ENCODE measurements at places on chromosomes 4 and X.

DNA sequence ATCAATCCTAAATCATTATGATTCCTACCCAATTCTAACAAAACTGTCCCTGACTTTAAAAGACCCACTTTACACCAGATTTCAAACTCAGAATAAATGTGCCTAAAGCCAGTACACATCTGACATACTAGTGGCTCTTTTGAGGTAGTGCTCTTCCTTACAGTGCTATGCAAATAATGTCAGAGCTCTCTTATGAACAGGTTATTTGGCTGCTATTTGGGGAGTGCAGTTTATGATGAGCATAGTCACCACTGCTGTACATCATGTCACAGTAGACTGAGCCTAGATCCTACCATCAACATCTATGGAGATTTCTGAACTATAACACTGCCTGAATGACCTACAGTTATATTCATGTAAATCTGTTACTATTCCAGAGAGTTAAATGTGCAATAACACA is 50.4 kb upstream of the PAGE5 start:
- no peak for DNase-seq

- DNase-seq, result no peak
Measured at GRCh38 chr4:72577211-72577610, 8.2 kb upstream of the ADAMTS3 start.

- no peak for DNase-seq
Measured at GRCh38 chrX:25925946-25926345, 212.2 kb upstream of the MAGEB18 start.

- DNase-seq, result peak; percentile 55
Measured at GRCh38 chrX:34578237-34578636, 78.8 kb downstream of the TMEM47 start.

GRCh38 chr4:105122350-105122749 is 24.3 kb upstream of the TET2 start:
- no peak for DNase-seq

- DNase-seq, result no peak
Measured at GRCh38 chr4:73589887-73590801, 30.1 kb downstream of the RASSF6 start.

DNA sequence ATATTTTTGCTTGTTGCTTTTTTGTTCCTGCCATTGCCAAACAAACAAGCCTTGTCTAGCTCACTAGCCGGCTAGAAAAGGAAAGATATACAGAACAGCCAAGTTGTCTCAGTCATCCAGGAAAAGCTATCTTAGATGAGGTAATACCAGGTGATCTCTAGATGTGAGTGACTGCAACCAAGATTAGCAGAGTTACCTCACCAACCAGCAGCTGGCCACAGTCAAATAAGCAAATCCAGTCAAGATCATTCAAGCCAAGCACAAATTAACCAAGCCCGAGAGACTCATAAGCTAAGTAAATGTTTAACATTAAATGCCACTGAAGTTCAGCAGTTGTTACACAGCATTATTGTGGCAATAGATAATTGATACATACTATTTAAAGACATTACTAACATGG is 108.6 kb downstream of the CENPC start:
- DNase-seq, result peak; percentile 4

DNA sequence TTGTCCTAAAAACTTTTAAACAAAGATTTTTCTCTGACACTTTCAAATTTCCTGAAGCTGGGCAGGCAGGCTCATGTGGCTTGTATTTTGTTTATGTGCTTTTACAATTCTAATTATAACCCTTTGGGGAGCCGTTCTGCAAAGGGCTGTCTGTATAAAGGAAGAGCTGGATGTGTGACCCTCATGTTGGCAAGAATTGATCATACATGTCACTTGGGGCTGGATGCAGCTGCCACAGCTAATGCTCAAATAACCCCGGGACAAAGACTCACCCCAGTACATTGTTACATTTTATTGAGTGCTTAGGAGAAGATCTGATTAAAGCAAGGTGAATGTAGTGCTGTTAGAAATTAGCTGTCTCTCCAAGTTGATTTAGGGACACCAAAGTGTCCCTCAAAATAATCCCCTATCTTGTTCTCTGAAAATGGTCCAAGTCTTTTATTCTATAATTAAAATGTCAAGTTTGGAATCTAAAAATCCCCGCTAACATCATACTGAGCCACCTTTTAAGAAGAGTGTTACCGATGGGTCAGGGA is 13.0 kb upstream of the DAPP1 start:
- DNase-seq, result no peak

DNA sequence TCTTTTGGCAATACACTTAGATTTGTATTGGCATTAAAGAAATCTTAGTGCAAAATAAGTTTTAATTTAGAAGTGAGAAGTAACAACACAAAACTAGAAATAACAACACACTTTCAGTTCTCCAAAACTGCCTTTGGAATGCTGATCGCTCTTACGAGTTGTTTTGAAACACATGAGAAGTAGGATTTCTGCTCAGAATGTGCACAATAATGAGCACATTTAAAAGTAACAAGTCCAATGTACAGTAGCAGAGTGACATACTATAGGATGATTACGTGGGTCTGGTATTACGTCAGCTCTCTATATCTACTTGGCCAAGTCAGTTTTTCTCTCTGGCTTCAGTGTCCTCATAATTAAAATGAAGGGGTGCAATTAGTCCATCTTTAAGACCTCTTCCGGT is 164.8 kb downstream of the CHM start:
- no peak for DNase-seq

GRCh38 chr4:40238700-40239548 is 42.1 kb downstream of the RHOH start:
- DNase-seq, result peak; percentile 6

GRCh38 chrX:150934453-150934852 is 36.0 kb upstream of the CD99L2 start:
- DNase-seq, result peak; percentile 43

DNA sequence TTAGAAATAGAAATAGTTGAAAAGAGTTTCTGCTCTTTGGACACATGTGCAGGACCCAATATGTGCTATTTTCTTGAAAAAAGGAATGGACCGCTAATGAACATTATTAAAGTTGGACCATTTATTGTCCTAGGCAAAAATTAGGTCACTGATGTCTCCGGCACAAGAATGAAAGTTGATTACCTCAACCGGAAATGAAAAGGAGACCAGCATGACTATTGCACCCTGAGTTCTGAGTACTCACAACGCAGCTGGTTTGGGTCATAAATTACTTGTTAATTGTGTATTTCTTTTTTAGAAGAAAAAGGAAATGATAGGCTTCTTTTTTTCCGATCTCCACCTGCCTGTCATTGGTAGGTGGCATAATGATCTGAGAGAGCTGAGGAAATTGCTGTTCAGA is 232.7 kb downstream of the ARHGAP24 start:
- DNase-seq, result no peak

GRCh38 chr4:77599378-77599777 is 6.2 kb upstream of the CXCL13 start:
- DNase-seq, result peak; percentile 67

GRCh38 chrX:25196221-25196620 is 180.5 kb upstream of the ARX start:
- DNase-seq, result no peak

- no peak for DNase-seq
Measured at GRCh38 chr4:138097912-138098600, 144.1 kb downstream of the SLC7A11 start.

GRCh38 chrX:151359931-151360871 is 36.8 kb upstream of the VMA21 start:
- peak; percentile 35 for DNase-seq

DNA sequence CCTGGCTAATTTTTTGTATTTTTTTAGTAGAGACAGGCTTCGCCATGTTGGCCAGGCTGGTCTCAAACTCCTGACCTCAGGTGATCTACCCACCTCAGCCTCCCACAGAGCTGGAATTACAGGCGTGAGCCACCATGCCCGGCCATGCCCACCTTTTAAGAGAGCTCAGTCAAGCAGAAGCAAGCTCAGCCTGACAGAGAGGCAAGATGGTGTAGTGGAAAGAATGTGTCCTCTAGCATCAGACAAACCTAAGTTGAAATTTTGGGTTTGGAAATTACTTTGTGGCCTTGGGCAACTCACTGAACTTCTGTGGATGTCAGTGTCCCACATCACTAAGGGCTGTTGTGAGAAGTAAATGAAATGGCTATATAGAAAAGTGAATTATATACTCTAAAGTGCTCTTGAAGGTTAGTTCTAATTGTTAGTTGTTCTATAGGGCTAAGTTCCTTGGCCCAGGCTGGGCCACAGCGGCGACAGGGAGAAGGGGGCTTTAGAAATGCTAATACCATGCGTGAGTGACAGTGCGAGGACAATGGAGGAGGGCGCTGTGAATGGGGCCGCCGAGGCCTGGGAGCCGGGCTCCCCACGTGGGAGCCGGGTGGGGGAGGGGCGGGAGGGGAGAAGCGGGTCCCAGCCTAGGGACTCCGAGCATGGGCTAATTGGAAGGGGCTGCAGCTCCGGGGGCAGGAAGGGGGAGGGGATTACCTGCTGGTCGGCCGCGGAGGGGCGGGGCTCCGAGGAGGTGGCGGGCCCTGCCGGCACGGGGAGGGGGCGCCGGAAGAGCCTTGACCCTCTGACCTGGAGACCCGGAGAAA is 15.6 kb downstream of the PJA1 start:
- no peak for DNase-seq

- peak; percentile 75 for DNase-seq
Measured at GRCh38 chr4:127732623-127733328, 2.6 kb downstream of the SLC25A31 start.

DNA sequence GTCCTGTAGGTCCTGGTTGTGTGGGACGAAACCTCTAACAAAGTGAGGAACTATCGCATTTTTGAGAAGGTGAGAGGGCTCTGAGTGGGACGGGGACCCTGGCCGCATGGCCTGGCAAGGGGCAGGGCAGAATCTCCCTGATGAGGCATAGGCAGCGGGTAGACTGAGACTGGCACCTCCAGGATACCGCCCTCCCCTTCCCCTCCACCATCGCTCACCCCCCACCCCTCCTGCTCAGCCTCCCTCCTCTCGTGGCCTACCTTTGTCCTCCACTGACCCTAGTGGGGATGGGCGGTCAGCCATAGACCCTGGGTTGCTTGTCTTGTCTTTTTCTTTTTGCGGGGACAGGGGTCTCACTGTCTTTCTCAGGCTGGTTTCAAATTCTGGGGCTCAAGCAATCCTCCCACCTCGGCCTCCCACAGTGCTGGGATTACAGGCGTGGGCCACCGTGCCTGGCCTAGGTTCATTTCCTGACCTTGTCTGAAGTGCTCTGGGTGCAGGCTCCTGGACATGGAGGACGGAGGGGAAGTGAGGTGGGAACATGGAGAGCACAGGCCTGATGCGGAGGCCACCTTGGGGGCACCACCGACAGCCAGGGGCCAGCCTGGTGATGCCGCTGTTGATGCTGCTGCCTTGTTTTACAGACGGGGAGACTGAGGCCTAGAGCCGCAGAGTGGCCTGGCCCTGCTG is 10.5 kb upstream of the ADD1 start:
- no peak for DNase-seq

GRCh38 chrX:49208399-49208798 is 8.4 kb upstream of the SYP start:
- DNase-seq, result no peak

DNA sequence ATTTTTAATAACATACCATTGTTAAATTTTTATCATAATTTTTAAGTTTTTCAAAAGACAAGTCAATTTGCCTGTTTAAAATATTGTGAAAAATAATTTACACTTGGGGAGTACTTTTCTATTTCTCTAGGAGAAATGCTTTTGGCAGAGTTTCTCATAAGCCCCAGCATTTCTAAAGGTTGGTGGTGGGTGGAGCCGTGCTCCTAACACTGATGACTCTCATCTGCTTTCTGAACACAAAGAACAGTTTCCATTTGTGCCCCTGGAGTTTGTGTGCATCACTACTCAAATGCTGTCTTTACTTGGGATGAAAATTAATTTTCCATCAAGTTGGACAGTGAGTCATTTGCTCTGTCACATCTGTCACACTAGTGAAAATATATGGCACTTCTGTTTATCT is 57.6 kb downstream of the TNIP2 start:
- DNase-seq, result no peak

- DNase-seq, result no peak
Measured at GRCh38 chr4:176357359-176358082, 37.8 kb downstream of the SPCS3 start.

DNA sequence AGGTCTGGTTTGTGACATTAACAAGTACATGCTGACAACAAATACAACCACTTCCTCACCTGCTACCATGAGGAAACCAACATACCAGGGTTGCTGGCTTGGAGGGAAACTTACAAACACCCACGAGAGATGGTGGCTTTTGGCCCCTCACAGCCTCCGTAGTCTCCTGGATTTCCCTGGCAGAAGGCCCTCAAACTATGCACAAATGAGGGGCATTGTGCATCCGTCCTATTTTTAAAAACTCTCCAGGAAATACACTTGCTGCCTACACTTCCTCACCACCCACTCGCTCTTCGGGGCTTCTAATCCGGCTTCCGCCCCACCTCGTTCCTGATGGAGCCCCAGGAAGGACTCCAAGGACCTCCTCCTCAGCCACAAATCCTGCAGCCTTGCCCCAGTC is 355.0 kb upstream of the GATB start:
- DNase-seq, result no peak

- DNase-seq, result no peak
Measured at GRCh38 chr4:141851246-141851891, 215.0 kb downstream of the IL15 start.

- no peak for DNase-seq
Measured at GRCh38 chrX:36983831-36984230, 24.3 kb upstream of the FAM47C start.

- DNase-seq, result no peak
Measured at GRCh38 chrX:9148615-9149399, 114.9 kb upstream of the FAM9B start.

- DNase-seq, result no peak
Measured at GRCh38 chrX:136773648-136774047, 7.1 kb downstream of the ARHGEF6 start.

GRCh38 chr4:41135801-41136200 is 78.5 kb downstream of the APBB2 start:
- no peak for DNase-seq

- DNase-seq, result no peak
Measured at GRCh38 chrX:121761845-121762244, 714.4 kb downstream of the GLUD2 start.

- DNase-seq, result no peak
Measured at GRCh38 chr4:140257461-140258305, 103.7 kb upstream of the MAML3 start.

DNA sequence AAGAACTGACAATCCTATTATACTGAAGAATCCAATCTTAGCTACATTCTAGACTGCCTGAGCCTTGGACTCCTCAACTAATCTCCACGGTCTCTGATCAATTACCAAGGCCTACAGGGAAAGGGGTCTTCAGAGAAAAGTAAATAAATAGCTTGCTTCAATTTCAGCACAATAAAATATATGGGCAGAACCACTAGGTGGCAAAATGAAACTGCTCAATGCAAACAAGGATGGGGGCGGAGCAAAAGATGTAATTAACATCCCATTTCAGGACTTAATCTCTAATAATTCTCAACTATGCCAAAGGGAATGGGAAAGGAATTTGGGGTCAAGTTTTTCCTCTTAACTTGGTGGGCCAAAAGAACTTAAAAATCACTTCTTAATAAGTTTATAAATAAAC is 78.4 kb upstream of the MAP3K15 start:
- DNase-seq, result peak; percentile 46

- no peak for DNase-seq
Measured at GRCh38 chr4:153296040-153296823, 48.3 kb upstream of the MND1 start.

GRCh38 chrX:79259073-79259689 is 108.0 kb downstream of the ITM2A start:
- DNase-seq, result no peak

- no peak for DNase-seq
Measured at GRCh38 chrX:13798184-13798583, 18.7 kb downstream of the GPM6B start.
